ENCODE measurements at places on chromosomes 3 and 15.

DNA sequence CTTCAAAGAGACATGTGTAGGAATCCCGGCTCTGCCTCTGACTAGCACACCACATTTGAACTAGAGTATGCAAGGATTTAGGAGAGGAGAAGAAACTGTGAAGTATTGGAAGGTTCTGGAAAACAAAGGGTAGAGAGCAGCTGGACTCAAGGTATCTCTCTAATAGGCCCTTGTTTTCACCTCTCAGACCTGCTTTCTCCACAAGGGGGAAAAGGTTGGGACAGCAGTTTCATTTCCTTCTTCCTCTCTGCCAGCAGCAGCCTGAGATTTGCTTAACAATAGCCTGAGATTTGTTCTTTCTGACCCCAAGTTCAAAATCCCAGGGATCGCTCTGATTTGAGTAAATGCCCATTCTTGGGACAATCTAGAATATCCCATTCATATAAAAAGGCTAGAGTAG, 430.6 kb upstream of the MCTP2 start:
- no peak for DNase-seq

DNA sequence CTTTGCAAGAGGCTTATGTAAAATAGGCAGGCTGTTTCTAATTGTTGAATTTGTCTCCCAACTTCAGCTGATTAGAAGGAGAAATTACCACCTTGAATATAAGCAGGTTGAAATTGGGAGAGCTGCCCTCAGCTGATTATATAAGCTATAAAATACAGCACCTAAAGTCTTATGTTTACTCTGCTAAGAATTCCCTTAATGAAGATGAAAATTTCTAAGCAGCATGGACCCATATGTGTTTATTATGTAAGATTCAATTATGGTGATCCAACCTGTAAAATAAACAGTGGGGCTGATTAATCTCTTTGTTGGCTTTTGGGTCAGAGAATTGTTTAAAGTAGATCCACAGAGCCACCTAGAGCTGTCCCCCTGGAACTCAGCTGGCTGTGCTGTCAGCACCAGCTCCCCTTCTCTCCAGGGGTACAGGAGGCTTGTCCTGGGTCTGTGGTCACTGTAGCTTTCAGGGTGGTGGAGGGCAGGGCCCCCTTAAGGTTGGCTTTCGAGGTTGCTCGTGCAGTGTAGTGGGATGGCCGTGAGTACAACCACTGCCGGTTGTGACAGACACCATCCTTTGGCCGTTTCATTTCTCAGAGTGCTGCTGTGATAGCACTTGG, 9.5 kb downstream of the SLCO3A1 start:
- DNase-seq: peak; percentile 31

GRCh38 chr15:38538328-38539007, 26.1 kb downstream of the RASGRP1 start:
- no peak for DNase-seq

DNA sequence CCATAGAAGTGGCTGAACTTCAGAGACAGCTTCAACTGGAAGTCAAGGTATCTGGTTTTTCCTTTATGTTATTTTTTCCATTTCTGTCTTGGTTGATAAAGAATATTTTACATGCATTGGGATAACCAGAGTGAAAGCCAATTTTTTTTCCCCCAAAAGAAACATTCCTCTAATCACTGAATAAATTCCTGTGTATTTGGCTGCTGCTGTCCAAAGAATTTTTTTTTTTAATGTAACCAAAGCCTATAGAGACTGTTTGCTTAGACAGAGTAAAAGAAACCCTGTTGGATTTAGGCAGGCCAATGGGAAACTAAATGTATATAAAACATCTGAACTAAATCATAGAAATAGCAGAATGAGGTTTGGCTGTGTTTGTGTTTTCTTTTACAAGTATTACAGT, 75.2 kb downstream of the CGNL1 start:
- DNase-seq: no peak

GRCh38 chr3:78186404-78186803, 1146.5 kb downstream of the ROBO2 start:
- DNase-seq: no peak
